ENCODE measurements at places on chromosomes 6 and 20.

DNA sequence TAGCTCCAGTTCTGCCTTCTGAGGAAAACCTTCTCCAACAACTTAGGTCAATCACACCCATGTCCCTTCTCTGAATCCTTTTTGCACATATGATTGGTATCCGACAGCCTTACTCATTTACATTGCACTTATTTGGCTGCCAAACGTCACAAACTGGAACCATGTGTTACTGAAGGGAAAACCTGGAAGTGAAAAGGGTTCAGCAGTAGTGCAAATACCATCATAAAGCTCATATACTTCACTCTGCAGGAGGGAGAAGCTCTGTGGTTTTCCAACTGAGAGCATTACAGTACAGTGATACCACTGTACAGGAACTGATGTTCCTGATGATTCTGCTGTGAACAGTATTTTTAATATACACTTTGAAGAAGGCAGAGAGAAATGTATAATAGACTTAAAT lies 87.8 kb downstream of the SLC16A10 start:
- DNase-seq, result no peak

DNA sequence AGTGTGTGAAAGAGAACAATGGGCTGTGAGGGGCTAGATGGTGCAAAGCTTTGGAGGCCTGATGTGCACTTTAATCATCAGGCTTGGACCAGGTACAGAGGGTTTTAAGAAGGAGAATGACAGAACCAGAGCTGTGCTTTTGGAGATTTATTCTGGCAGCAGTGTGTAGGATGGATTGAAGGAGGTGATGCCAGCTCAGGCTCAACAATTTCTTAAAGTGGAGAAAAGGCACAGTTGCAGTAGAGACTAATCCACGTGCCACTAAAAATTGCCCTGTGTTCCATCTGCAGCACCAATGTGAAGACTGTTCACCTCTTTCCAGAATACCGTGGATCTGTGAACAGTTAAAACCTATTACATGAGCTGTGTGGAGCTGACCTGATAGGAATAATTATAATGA lies 134.7 kb downstream of the FUT9 start:
- no peak for DNase-seq

- peak; percentile 60 for DNase-seq
Observed at GRCh38 chr20:35490736-35491181, 35.4 kb downstream of the CEP250 start.

- DNase-seq, result no peak
Observed at GRCh38 chr6:157769776-157770426, 53.1 kb upstream of the SNX9 start.

DNA sequence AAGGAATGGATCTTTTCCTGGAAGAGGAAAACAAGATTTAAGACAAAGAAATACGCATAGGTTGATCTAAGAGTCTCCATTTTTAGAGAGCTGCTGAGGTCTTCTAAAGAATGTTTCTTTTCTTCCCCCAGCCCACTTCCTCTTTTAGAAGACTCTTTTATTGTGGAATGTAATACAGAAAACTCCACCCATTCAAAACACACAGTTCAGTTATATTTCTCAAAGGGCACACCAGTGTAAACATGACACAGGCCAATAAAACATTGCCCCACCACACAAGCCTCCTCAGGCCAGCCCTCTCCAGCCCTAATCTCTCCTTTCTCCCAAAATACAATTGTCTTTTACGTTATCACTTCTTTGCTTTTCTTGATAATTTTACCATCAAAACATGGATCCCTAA lies 42.8 kb downstream of the SLC35B3 start:
- DNase-seq, result no peak

DNA sequence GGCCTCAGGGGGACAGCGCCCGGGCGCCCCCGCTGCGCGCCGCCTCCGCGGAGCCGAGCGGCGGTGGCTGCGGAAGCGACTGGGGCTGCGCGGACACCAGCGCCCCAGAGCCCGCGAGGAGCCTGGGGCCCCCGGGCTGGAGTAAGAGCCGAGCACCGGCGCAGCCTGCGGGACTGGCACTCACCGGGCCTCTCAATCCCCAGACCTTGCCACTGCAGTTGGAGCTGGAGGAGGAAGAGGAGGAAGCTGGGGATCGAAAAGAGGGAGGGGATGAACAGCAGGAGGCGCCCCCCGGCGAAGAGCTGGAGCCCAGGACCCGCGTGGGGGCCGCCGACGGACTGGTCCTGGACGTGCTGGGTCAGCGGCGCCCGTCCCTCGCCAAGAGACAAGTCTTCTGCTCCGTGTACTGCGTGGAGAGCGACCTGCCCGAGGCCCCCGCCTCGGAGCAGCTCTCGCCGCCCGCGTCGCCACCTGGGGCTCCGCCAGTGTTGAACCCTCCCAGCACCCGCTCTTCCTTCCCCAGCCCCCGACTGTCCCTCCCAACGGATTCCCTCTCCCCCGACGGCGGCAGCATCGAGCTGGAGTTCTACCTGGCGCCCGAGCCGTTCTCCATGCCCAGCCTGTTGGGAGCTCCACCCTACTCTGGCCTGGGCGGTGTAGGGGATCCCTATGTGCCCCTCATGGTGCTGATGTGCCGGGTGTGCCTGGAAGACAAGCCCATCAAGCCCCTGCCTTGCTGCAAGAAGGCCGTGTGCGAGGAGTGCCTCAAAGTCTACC lies 590 bp downstream of the RNF217 start:
- DNase-seq, result peak; percentile 1

DNA sequence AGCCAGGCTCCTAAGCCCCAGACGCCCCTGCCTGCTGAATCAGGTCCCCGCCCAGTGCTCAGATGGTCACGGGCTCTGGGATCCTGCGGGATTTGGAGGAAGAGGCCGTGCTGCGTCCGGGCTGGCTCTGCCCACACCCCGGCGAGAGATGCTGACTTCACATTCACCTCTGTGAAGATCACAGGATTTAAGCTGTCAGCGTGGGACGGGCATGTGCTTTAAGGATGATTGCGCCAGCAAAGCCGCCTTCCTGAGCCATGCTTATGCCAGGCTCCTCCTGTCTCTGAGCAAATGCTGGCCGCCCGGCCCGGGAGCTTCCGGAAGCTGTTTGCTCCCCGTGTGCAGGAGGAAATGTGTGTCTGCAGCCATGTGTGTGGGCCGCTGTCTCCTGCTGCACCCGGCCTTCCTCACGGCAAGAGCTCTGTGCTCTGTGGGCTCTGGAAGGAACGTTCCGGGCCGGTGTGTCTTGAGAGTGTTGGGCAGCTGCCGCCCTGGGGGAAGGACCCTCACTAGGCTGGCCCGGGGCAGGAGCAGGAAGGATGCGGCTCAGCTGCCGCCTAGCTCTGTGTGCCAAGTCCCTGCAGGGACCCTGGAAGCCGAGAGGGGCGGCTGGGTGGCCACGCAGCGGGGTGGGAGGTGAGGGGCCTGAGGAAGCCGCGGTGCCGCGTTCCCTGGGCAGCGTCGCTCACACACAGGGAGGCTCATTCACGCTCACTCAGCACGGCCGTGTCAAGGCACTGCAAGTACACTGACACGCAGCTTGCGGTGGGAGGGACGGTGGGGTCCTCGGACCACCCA lies 19.0 kb upstream of the BHLHE23 start:
- no peak for DNase-seq

GRCh38 chr20:59831024-59831915 lies 102.2 kb downstream of the SYCP2 start:
- DNase-seq, result no peak

- DNase-seq, result no peak
Observed at GRCh38 chr20:50799176-50799889, 4.5 kb downstream of the BCAS4 start.

DNA sequence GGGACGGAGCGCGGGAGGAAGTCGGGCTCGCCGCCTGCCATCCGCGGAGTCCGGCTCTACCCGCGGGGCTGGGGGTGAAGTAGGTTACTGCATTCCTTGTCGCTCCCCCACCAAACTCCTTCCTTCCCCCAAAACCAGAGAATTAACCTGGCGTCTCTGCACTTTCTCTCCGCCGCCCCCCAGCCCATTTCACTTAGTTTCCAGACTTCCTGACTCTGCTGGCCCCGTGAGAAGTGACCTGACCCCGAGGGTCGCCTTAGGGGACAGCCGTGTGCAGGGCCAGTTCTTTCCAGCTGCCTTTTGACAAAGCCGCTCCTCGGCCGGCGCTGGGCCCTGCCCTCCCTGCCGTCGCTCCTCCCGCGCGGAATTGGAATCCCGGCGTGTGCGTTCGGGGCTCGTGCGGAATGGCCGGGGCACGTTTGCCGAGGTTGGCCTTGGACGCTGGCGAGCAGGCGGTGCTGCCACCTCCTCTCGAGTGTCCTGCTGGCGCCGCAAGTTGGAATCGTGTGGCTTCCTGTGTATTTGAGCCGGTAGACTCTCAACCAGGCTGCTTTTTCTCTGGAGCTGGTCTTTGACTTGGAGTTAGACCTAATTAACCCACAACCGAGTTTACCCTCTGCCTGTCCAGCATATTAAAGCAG lies 650 bp downstream of the DCBLD1 start:
- DNase-seq, result peak; percentile 34
